ENCODE measurements at places on chromosomes 1 and 21.

DNA sequence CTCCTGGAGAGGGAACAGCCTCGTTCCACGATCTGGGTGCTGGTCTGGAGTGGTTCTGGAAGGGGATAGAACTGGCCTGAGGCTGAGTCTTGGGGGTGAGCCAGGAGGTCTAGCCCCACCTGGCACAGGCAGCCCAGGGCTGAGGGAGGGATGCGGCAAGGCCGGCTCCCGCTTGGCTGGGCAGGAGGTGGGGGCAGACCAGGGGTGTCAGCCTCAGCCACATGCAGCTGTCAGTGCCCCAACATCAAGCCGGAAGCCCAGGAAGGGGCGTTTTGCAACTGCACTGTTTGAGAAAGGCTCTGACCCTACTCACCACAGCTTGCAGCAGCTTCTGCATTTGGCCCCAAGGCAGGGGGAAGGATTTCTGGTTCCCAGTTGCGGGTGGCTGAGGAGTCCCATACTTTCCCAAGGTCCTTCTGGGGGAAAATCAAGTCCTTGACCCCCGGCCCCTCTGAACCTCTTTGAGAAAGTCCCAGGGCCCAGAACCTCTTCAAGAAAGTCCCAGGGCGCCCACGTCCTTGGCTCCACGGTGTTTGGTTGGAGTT lies 2.0 kb downstream of the EFHD2 start:
- DNase-seq = no peak

GRCh38 chr21:35349376-35350080 lies 300.4 kb upstream of the RUNX1 start:
- no peak for DNase-seq

DNA sequence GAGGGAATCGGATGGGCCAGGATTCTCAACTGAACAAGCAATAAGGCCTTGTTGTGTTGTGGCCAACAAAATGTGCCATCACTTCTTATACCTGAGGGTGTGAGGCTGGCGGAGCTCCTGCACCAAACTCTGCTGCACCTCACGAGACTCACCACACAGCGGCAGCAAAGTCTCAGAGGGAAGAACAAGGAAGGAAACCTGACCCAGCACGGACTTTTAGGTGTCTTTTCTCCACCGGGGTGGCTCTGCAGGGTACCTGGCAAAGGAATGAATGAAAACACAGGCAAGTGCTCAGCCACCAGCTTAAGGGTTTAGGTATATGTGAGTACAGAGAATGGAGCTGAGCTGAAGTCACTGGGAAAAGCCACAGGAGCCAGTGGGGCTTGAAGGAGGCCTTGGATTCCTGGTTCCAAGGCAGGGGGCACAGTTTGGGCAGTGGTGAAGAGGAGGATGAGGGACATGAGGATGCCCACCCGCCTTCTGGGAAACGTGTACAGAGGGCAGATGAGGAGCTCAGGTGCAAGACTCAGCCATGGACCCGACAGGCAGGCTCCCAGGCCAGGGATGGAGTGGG lies 31.1 kb upstream of the HSD3B1 start:
- no peak for DNase-seq

DNA sequence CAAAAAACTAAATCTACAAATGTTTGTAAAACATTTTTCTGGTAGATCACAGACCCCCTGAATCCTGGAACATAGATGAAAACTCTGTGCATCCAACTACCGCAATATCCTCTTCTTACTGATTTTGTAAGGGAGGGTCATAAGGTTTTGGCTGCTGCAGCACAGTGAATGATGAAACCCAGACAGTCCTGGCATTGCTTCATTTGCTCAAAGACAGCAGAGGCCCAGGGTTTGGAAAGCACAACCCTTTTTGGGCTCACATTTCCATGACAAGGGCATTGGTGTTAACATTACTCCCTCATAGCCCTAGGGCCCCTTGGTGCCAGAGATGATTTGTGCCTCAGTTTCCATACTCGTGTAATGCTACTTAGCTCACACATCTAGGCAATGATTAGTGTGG lies 51.2 kb downstream of the PLXNA2 start:
- no peak for DNase-seq

DNA sequence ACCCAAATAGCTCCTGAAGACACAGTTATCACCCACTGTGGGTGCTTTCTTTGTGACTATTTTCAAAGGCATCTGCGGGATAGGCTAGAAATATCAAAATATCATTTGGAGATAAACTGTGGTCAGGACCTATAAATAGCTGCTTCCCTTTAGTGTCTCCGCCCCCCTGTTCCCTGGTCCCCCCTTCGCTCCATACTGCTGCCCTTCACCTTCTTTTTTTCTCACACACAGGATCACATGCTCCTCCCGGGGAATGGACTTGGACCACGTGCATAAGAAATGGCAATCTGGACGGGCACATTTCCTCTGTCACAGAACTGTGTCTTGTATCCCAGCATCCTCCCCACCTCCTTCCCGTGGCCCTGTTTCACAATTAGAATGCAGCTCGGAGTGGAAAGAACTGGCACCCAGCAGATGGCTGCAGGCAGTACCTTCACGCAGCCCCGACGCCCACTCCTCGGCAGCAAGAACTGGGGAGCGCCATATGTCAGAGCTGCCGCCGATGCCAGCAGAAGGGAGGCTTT lies 68.8 kb upstream of the SSX2IP start:
- DNase-seq = no peak

GRCh38 chr1:88961081-88961480 lies 31.3 kb downstream of the KYAT3 start:
- DNase-seq = no peak

DNA sequence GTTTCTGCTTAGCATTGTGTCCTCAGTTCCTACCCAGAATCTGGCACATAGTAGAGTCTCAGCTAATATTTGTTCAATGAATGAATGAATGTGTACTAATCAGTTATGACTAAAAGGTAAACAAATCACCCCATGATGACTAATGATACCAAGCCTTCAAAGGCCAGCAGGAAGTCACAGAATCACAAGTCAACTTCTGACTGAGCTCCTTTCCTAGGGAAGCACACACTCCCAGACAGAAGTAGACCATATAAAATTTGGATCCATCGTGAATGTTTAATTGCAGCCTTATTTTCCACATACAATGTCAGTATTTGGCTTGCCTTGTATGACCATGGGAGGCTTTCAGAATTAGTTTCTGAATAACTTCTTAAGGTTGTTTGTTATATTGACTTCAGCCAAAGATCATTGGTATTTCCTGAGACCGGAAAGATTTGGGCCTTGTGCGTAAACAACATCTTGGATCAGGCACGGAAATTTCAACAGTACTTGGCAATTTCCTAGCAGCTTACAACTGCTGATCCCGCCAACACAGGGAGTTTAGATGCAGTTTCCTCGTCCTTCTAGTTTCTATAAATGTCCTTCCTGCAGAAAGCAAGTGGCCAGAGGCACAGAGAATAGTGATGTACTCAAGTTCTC lies 185.9 kb upstream of the ATP1B1 start:
- no peak for DNase-seq

GRCh38 chr1:85846706-85847105 lies 138.5 kb upstream of the ZNHIT6 start:
- DNase-seq = no peak

DNA sequence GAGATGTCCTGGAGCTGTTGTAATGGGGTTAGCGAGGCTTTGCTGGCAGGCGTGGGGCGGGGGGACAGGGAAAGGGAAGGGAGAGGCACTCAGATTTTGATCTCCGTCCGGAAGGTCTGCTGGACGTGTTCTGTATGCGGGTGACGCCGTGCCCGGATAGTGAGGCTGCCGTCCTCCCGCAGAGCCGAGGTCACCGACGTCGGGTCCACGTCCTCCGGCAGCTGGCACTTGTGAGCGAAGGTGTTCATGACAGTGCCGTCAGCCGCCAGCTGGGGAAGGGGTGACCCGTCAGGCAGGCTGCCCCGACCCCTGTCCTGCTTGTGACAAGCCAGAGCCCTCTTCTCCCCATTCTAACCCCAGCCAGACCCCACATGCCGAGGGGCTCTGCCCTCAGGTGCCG lies 2.4 kb downstream of the HSPB7 start:
- no peak for DNase-seq

GRCh38 chr1:67100833-67101232 lies 33.9 kb downstream of the C1orf141 start:
- no peak for DNase-seq

GRCh38 chr1:61953076-61953789 lies 211.0 kb downstream of the PATJ start:
- no peak for DNase-seq

DNA sequence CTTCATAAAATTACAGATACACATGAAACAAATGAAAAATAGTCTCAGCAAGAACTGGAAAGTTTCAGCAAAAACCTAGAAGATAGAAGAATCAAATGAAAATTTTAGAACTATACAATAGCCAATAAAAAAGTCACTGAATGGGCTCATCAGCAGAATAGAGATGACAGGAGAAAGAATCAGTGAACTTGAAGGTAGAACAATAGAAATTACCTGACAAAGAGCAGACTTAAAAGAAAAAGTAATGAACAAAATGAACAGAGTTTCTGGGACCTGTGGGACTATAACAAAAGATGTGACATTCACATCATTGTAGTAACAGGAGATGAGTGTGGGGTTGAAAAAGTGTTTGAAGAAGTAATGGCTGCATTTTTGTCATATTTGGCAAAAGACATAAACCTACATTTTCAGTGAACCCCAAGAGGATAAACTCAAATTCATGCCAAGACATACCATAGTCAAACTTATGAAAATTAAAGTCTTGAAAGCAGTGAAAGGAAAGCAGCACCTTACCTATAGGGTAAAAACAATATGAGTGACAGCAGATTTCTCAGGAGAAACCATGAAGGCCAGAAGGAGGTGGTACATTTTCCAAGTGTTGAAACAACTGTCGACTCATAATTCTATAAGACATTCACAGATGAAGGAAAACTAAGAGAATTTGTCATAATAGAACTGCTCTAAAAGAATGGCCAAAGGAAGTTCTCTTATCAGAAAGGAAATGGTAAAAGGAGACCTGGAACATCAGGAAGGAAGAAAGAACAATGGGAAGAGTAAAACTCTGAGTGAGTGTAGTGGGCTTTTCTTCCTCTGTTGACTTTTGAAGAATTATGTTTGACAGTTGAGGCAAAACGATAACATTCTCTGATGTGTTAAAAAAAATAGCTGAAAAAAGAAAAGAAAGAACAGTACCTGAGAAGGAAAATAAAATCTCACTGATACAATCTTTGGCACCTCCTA lies 23.5 kb downstream of the NTPCR start:
- DNase-seq = no peak

- no peak for DNase-seq
These were observed 19.8 kb downstream of the PLA2G2E start for GRCh38 chr1:19903621-19904020.

DNA sequence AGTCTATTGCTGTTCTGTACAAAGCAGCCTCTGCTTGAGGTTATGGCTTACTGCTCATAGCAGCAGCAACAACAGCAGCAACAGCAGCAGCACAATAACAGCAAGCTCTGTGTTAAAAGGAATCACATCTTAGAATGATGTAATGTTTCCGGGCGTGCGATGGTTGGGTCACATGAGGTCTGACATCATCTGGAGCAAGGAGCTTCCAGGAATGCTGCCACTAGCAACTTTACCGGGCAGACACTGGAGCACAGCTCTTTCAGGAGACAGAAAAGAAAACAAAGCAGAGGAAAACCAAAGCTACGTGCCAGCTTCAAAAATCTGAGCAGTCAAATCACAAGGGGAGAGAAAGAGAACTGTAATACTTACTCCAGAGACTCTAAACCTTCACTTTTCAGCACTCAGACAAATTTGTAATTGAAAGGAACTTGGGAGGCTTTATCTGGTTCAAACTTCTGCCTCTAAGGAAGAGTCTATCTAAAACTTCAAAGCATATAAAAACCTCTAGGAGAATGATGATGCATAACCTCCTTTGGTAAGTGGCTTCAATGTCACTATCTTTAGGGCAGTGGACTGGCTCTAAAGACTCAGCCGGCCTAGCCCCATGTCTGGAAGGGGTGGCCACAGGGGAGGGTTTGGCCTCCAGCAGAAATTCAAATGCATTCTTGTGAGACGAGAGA lies 28.3 kb upstream of the RAB3GAP2 start:
- no peak for DNase-seq

DNA sequence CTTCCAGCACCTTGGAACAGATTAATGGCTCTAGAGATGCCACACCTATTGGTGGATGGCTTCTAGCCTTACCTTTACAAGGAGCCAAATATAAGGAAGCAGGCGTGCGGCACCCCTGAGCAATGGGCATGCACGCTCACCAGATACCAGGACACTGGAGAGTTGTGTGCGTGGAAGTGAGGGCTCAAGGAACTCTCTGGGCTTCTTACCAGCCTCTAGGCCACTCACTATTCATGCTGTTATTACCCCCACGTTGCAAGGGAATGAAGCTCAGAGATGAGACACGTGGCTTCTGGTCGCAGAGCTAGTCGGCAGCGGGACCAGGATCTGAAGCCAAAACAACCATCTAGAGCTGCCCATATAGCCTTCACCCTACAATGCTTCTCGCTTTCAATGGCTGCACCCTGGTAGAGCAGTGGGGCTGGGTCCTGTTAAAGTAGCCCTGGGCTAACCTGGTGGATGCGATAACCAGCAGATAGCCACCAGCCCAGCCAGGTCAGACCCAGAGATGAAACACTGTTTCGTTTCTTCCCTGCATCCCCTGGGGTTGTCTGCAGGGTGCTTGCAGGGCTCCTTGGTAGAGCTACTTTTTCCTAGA lies 396.4 kb upstream of the VAMP3 start:
- no peak for DNase-seq

DNA sequence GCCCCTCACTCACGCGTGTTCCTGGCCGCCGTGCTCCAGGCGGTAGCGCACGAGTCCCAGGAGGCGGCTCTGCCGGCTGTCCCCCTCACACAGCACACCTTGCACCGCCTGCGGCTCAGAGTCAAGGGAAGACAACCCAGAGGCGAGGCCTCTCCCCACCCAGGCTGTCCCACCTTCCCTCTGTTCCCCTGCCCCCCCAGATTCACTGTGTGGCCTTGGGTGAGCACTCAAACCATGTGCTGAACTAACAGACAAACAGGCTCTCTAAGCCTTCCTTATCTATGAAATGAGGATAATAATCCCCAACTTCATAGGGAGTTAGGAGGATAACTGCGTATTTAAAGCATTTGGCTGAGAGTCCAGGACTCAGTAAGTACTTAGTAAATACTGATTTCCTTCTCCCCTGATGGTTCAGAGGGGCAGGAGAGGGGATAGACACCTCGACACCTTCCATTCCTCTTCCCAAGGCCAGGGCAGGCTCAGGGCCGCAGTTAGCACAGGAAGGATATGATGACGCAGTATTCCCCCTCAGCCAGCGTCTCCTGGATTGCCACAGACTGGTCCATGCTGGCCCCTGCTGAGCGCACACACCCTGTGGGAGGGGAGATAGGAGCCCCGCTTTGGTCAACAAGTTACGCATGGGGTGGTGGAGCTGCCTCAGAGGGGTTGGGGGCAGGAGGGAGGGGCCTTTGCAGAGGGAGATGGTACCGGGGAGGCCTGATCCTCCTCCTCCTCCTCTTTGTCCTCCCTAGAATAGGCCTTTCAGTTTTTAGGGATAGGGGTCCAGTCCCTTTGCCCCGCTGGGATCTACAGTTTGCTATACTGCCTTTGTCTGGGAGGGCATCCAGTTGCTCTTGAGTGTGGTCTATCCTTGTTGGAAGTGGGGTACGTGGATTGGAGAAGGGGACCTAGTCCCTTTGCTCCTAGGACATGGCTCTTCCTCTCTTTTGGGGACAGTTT lies 830 bp downstream of the INPP5B start:
- DNase-seq = no peak

- no peak for DNase-seq
These were observed 8.8 kb downstream of the ASAP3 start for GRCh38 chr1:23475134-23475628.

GRCh38 chr21:46051379-46051770 lies 46.5 kb upstream of the COL6A2 start:
- DNase-seq = no peak

- DNase-seq = no peak
These were observed 12.3 kb downstream of the OBSCN start for GRCh38 chr1:228219962-228220780.
